ENCODE measurements at places on chromosomes 12 and 14. TPM values are rescaled to one million over a fixed set of nuclear protein-coding genes. Genes with fewer than 3 reads are reported as not detected.

The PPP1R3E gene
- 15.8 TPM for total RNA-seq

- no peaks in the 10 kb centered on the region for H3K27me3 ChIP-seq
- DNase-seq: no peak
- H3K4me1 ChIP-seq: no peaks in the 10 kb centered on the region
- H3K27ac ChIP-seq: no peak overlapping the region
- H3K4me3 ChIP-seq: no peak overlapping the region
Measured at GRCh38 chr14:72679141-72679535, 214.8 kb downstream of the DPF3 start.

GRCh38 chr12:132071830-132072384 is 72.2 kb downstream of the DDX51 start:
- no peak for DNase-seq
- H3K4me3 ChIP-seq: no peak overlapping the region
- H3K4me1 ChIP-seq: peaks cover 5% of the 10 kb centered on the region
- H3K27ac ChIP-seq: no peak overlapping the region

DNA sequence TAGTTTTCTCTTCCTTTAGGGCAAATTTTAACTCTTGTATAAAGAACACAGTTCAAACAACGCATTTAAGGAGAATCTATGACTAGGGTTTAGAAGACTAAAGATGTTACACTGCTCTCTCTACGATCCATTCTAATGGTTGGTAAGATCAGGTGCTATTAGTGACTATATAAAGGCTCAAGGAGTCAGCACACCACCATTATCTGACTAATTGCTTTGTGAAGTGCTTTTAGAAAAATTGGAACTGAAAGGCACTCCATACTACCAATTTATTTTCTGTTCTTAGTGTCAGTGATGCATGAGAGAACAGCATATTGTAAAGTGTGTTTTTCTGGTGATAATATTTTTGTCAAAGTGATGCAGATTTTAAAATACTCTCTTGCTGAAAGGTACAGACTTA is 136.8 kb downstream of the SYT1 start:
- no peak overlapping the region for H3K27ac ChIP-seq
- H3K4me1 ChIP-seq: no peaks in the 10 kb centered on the region
- no peak for DNase-seq

GRCh38 chr14:70036665-70037064 is 152.1 kb downstream of the SLC8A3 start:
- H3K36me3 ChIP-seq: no peaks in the 10 kb centered on the region
- peaks cover 10% of the 10 kb centered on the region for H3K27me3 ChIP-seq
- no peak overlapping the region for H3K4me3 ChIP-seq
- DNase-seq: no peak
- H3K4me1 ChIP-seq: no peaks in the 10 kb centered on the region

The PLBD1 gene
- total RNA-seq: not detected

DNA sequence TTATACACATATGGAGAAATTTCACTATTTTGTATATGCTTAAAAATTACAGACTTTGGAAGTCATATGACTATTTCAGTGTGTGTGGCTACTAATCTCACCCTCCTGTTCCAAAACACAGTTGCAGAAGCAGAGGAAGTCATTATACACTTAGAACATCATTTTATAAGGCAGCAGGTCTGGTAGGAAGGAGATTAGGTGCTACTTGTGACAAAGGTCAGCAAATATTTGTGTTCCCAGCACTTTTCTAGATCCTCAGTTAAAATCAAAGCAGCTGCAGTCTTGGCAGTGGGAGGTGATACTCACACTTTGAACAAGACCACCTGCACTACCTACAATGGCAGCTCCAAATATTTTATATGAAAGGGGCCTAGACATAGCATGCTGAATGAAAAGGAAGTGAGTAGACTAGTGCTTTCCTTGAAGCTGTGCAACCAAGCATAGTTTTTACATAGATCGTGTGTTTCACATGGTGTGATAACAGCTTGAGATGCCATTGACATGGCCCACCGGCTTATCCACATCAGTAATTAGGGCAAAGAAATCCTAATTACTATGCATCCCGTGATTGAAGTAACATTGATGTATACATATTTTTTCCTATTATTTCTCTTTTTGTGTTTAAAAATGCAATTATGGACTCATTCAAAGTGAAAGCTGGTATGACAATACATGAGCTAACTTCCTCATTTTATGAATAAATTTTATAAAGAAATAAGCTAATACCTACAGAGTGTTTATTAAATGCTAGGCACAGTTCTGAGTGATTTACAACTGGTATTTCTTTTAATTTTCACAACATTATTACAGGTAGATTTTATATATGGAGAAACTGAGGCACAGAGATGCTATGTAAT is 5.3 kb downstream of the GYS2 start:
- H3K27ac ChIP-seq: no peak overlapping the region
- H3K4me1 ChIP-seq: no peaks in the 10 kb centered on the region
- H3K36me3 ChIP-seq: no peaks in the 10 kb centered on the region
- no peak for DNase-seq
- no peak overlapping the region for H3K4me3 ChIP-seq

DNA sequence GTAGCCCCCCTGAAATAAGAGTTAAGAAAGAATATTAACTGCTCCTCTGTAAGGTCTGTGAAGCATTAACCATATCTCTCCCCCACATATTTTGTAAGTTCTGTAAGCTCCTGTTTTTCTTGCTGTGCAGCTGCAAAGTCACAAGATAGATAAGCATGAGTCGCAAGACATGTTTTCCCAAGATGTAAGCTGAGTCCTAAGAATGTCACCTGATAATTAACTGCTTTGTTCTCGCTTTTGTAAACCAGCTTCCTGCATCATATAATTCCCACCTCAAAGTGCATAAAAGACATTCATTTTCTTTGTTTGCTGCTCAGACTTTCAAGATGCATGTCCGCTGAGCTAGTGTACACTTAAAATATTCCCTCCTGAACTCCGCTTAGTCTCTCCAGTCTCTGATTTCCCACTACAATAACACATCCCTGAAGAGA is 27.0 kb upstream of the PHC1 start:
- no peak overlapping the region for H3K27ac ChIP-seq
- DNase-seq: no peak
- H3K4me3 ChIP-seq: no peak overlapping the region
- no peaks in the 10 kb centered on the region for H3K36me3 ChIP-seq
- H3K27me3 ChIP-seq: no peaks in the 10 kb centered on the region

DNA sequence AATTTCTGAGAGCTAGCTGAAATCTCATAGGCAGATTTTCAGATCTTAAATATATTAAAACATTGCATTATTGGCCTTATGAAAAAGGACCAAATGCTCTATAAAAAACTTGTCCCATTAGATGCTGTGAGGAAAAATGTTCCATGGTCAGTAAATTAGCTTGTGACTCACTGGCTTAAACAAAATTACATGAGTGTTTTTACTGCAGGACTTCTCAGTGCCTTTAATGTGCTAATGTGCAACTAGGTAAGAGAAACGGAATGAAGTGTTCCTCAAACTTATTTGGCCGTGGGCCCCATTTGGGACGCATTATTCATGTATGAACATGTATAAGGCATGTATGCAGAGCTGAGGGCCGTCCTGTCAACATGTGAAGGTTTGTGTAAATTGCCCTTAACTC is 41.7 kb downstream of the MYRFL start:
- peaks cover 7% of the 10 kb centered on the region for H3K27me3 ChIP-seq
- no peaks in the 10 kb centered on the region for H3K36me3 ChIP-seq
- H3K4me1 ChIP-seq: no peaks in the 10 kb centered on the region
- H3K4me3 ChIP-seq: no peak overlapping the region

The PTPN21 gene
- not detected for total RNA-seq

GRCh38 chr14:100611811-100612480 is 24.7 kb upstream of the BEGAIN start:
- no peak for DNase-seq
- peaks cover under 1% of the 10 kb centered on the region for H3K4me1 ChIP-seq
- peak overlapping the region; percentile 28 for H3K27ac ChIP-seq
- H3K4me3 ChIP-seq: no peak overlapping the region
- no peaks in the 10 kb centered on the region for H3K36me3 ChIP-seq
- H3K27me3 ChIP-seq: peaks cover under 1% of the 10 kb centered on the region

The SDR9C7 gene
- not detected for total RNA-seq

- no peak overlapping the region for H3K27ac ChIP-seq
- no peaks in the 10 kb centered on the region for H3K36me3 ChIP-seq
- no peak for DNase-seq
- H3K27me3 ChIP-seq: peaks cover 46% of the 10 kb centered on the region
- H3K4me3 ChIP-seq: no peak overlapping the region
- peaks cover 3% of the 10 kb centered on the region for H3K4me1 ChIP-seq
Measured at GRCh38 chr14:61939776-61940175, 177.6 kb downstream of the SNAPC1 start.

DNA sequence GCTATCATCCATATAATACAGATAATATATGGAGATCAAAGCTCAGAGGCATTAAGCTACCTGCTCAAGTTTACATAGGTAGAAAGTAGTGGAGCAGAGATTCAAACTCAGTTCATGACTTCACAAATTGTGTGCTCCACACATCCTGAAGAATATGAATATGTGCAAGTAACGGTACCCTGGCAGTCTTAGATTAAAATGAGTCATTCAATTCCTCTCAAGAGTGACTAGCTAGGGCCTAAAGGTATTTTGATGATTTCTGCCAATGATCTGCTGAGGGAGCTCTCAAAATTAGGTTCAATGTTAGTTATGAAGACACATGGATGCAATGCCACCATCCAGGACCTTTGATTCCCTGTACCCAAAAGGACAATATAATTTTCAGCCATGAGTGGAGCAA is 58.9 kb downstream of the GRIP1 start:
- no peak for DNase-seq
- no peaks in the 10 kb centered on the region for H3K27me3 ChIP-seq
- no peaks in the 10 kb centered on the region for H3K4me1 ChIP-seq
- H3K27ac ChIP-seq: no peak overlapping the region
- no peak overlapping the region for H3K4me3 ChIP-seq

The NOS1 gene
- not detected for total RNA-seq

GRCh38 chr12:95766356-95767019 is 24.1 kb downstream of the NTN4 start:
- DNase-seq: no peak
- peaks cover 9% of the 10 kb centered on the region for H3K27me3 ChIP-seq
- no peak overlapping the region for H3K27ac ChIP-seq
- no peaks in the 10 kb centered on the region for H3K36me3 ChIP-seq
- H3K4me1 ChIP-seq: peaks cover 2% of the 10 kb centered on the region
- no peak overlapping the region for H3K4me3 ChIP-seq

- no peak overlapping the region for H3K4me3 ChIP-seq
- peaks cover 1% of the 10 kb centered on the region for H3K27me3 ChIP-seq
- no peak for DNase-seq
- H3K4me1 ChIP-seq: no peaks in the 10 kb centered on the region
Measured at GRCh38 chr12:67741270-67741669, 92.7 kb downstream of the DYRK2 start.

- no peaks in the 10 kb centered on the region for H3K36me3 ChIP-seq
- no peak overlapping the region for H3K27ac ChIP-seq
- no peak overlapping the region for H3K4me3 ChIP-seq
- no peaks in the 10 kb centered on the region for H3K27me3 ChIP-seq
- no peaks in the 10 kb centered on the region for H3K4me1 ChIP-seq
Measured at GRCh38 chr12:29943683-29944082, 159.9 kb upstream of the TMTC1 start.
